ENCODE measurements at places on chromosomes 4 and X.
A peak's percentile ranks its signal among the peaks of the same experiment; 100 is the strongest.

DNA sequence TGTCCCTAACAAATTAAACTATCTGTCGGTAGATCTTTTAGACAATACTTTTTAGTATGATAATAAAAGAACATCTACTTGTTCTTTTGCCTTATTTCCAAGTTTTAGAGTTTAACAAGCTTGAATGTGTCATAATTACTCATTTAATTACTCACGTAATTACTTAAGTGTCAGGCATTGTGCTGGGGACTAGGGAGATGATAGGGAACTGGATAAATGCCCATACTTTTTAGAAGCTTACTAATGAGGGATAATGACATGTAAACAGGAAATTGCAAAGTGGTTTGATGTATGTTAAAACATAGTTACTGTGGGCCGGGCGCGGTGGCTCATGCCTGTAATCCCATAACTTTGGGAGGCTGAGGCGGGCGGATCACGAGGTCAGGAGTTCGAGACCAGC is 158.3 kb downstream of the DMD start:
- DNase-seq = no peak

DNA sequence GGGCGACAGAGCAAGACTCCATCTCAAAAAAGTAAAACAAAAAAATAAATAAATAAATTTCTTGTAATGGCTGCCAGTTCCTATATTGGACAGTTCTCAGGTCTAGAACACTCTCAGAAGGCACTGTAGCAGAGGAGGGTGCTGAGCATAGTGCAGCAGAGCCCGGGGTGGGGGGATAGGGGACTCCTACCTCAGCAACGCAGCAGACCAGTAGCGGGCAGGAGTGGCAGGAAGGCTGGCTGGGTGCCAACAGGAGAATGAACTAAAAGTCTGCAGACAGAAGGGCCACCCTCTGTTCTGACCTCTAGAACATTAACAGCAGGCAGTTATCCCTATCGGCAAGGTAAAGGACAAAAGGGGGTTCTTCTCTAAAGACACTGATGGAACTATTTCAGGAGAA is 20.2 kb downstream of the PDK3 start:
- DNase-seq = no peak

DNA sequence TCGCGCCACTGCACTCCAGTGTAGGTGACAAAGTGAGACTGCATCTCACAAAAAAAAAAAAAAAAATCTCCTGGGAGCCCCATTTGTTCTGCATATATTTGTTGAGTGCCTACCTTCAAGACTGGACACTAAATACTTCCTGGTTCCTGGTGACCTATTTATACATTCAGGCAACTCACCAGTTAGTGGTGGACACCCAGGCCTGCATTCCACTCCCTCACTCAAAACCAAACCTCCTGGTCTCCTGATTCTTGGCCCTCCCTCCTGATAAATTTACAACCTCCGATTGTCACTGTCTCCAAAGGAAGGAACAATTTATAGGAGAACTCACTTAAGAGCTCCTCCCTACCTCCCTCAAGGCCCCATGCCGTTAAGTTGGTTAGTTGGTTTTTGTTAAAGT is 3.1 kb downstream of the SYAP1 start:
- no peak for DNase-seq

- no peak for DNase-seq
These were observed 51.9 kb upstream of the XIAP start for GRCh38 chrX:123807835-123808416.

DNA sequence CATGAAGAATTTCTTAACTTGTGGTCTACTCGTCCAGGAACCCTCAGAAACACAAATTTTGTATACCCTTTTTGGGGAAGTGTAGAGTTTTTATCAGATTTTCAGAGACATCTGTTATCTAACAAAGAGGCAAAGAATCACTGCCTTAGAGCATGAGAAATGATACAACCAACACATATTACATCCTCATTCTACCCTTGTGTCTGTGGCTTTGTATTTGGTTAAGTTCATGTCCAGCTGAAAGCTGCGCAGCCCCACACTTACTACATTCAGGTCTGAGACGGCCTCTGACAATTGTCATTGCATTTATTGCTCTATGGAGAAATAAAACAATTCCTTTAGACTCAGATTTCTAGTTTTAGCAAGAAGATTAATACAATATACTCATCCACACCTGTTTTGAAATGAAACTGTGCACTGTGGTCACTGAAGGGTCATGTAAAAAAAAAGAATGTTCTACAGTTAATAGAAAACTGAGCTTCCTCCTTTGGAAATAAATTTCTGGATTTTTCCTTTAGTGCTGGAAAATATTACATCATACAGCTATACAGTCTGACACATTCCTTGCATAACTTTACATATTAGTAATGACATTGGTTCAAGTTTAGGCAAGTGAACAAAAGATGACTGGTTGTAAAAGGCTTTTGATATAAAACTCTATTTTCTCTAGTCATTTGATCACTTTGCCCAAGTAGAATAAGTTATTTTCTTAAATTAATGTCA is 39.8 kb downstream of the GLRB start:
- no peak for DNase-seq

DNA sequence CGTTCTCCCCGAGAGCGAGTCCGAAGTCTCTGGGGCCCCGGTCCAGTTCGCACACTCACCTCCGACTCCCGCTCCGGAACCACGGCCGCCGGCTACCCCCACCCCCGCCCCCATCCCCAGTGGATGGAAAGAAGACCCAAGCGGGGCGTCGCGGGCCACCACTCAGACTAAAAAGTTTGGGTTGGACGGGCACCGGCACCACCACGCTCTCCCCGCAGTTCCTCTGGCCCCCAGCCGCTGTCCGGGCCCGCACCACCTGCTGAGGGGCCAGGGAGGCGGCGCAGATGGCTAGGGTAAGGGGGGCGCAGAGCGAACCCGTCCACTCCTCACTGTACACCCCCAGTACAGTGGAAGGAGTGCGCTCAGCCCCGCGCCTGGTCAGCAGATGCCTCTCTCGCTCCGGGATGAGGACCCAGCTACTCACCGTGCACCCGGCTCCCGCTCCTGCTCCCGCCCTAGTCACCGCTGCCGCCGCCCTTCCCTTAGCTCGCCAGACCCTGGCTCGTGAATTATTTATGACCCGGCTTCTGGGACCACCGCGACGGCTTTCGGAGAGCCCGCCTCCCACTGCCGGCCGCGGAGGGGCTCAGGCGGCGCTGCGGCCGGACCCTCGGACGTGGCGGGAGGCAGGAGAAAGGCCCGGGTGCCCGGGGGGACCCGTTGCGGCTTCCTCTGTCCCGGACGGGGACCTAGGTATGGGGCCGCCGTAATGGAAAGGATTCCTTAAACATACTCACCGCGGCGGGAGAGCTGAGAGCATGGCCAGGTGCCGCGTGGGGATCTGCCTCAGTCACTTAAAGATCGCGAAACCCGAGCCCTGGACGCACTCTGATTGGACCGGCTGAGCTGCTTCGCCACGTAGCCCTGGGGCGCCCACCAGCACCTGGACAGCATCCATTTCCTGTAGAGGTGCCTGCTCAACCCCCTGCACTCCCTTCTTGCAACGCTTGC is at the start of gene PROM1:
PROM1 (minus strand) TSS at position 783 of the 951 bp plus-strand sequence. CDS start 8,117 bp downstream, outside the sequence.
- peak; percentile 54 for DNase-seq

GRCh38 chr4:185542626-185543315 is 7.5 kb upstream of the PDLIM3 start:
- no peak for DNase-seq

DNA sequence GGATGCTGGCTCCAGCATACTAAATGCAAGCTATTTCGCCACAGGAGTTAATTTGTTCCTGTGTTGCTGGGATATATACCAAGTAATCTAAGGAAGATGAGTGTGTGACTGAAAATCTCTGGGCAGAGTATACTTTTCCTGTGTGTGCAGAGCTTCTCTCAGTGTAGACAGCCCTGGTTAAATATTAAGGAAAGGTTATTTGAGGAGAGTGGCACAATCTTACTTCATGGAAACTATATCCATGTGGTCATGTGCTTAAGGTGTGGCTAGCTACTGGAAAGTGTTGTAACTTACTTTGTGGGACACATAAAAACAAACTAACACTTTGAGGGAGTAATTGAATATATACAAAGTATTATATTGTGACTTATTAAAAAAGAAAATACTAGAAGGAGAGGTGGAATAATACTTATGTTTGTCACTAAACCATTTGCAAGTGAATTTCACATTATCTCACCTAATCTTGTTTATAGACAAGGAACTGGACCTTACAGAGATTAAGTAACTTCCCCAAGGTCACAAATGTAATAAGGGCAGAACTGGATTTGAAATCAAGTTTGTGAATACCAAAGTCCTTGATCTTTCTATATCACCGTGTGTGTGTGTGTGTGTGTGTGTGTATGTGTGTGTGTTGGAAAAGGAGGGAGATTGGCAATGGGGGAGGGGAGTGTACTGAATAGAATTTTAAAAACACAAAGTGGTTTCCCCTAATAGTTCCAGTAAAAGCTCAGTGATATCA is 408.2 kb upstream of the NR3C2 start:
- DNase-seq = no peak

DNA sequence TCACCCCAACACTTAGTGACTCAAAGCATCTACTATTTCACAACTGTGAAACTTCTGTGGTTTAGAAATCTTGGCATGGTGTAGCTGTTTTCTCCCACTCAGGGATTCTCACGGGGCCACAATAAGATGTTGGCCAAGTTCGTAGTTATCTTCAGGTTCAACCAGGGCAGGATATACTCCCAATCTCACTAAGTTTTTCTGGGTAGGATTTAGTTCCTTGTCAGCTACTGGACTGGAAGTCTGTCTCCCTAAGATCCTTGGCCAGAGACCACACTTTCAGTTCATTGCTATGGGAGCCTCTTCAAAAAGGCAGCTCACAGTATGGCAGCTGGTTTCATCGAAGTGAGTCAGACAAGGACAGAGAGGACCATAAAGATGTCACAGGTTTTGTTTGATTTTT is 111.7 kb upstream of the PDHA2 start:
- DNase-seq = no peak

DNA sequence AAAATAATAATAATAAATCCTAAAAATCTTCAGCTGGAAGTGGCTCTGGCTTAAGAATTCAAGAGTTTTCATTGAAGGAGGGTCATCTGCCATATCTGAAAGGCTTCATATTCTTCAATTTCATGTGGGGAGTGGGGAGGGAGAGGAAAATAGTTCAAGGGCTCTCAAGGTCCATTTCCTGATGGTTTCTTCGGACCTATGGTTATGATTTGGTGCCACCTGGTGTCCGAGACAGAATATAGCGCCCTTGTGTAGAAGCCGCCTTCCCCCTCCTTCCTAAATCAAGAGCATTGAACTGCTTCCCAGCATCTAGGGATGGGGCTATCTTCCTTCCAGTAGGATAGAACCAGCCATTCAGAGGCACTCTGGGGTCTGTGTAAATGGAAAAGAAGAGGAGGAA is 34.3 kb downstream of the NLGN3 start:
- DNase-seq = peak; percentile 53

GRCh38 chr4:15366721-15367120 is 61.1 kb upstream of the C1QTNF7 start:
- no peak for DNase-seq

DNA sequence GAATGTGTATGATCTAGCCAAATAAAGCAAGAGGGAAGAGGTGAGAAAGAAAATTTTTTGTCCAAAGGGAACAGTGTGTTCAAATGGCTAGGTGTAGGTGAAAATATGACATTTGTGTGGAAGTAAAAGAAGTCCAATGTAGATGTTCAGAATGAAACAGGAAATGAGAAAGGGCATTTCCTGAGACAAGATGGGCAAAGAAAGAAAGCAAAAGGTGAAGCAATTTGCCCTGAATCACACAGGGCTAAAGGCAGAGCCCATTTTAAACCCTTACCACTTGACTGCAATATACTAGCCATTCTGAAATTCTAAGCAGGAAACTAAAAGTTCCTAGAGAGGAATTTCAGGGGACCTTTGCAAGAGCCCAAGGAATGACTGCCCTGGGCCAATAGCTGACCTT is 36.0 kb downstream of the CLOCK start:
- no peak for DNase-seq

DNA sequence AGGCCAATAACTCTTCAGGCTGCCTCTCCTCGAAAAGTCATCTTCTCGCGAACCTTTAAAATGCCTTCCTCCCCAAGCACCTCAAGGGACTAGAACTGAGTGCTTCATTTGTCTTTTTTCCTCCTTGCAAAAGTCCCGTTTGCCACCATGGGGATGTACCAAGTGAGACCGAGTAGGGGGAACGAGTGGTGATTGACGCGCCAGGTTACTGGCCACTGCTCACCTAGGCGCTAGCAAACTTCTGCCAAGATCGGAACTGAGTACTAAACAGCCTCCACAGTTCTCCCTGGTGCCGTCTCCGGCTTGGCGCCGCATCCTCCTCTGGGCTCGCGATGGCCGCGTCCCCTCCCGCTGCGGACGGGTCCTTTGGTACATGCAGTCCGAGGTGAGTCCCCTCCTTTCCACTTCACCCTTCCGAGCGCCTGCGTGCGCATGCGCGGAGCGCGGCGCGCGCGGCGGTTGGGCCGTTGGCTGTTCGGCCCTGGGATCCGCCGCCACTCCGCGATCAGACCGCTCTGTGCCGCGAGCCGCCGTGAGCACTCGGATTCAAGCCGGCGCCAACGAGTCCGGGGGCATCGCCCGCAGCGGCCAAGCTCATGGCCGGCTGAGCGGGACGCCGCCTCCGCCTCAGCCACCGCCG is at the start of gene CDK16:
CDK16 (plus strand) TSS at position 402 of the 640 bp plus-strand sequence. CDS start 4,877 bp downstream, outside the sequence.
- DNase-seq = peak; percentile 74

DNA sequence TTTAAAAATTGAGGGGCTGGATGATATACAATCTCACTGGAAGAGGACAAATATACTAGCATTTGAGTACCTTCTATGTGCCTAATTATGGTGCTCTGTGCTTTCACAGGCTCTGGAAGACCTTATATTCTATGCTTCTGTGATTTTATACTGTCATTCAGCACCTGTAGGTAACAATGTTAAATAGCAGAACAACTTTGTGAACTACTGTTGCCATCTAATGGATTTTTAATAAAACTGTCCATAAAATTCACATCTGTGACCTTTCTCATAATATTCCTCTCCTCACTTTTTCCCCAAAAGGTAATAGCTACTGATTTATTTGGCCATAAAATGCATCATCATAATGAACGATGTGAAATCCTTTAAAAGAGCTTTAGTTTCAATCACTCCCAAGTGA is 21.9 kb downstream of the POU3F4 start:
- DNase-seq = no peak

- no peak for DNase-seq
These were observed 113.8 kb downstream of the SYNPO2 start for GRCh38 chr4:119002476-119002875.

DNA sequence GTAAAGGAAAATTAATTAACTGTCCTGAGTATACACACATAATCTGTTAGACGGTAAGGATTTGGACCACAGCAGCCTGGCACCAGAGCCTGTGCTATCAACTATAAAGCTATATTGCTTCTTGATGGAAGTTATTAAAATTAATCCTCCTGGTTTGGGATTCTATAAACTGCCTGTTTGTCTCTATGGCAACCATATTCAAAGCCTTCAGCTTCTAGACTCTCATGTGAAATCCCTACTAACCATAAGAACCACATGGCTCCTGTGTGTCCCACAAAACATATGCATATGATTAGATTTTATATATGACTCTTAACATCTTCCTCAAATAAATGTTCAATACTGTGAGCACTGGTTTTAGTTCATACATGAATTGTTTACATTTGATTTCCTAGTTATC is 380.8 kb downstream of the ANKRD50 start:
- DNase-seq = no peak

GRCh38 chr4:14076776-14077175 is 449.3 kb upstream of the BOD1L1 start:
- DNase-seq = no peak
